ENCODE measurements at places on chromosomes 5 and 9.
A peak's percentile ranks its signal among the peaks of the same experiment; 100 is the strongest.

- no peak for DNase-seq
Observed at GRCh38 chr9:77183581-77183980, 6.2 kb downstream of the VPS13A start.

- no peak for DNase-seq
Observed at GRCh38 chr5:56465769-56466135, 232.6 kb upstream of the ANKRD55 start.

DNA sequence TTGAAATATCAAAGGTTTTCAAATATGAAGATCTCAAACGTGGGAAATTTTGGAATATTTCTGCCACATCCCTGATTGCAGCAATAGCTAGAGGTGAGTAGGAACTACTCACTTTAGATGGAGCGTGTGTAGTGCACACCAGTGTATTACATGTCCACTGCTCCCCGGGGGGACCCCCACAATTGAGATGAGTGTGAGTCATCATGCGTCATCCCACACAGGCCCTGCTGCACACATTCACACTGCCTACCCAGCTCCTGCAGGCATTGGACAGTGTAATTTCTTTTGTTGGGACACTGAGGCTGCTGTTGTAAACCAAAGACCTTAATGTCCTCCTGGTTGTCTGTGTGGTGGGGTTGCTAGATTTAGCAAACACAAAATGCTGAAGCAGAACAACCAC is 280.0 kb downstream of the GAS1 start:
- DNase-seq, result no peak

DNA sequence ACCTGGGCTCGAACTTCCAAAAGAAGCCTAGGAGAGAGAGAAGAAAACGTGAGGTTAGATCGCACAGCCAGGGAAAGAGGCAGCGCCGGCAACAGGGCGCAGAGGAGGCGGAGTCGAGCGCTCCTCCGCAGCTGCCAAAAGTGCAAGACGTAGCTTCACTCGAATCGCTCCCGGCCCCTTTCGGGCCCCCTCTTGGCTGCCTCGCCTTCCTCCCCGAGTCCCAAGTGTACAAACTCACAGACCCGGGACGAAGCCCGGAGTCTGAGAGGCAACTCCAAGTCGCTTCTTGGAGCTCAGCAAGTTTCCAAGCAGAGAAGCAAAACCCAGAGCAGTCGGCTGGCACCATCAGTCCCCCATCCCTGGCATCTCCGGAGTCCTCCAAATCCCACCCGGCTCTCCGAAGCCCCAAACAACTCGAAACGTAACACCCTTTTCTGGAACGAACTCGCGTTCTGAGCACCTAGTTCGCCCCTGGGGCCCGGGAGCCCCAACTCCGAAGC is 1.2 kb downstream of the MIER3 start:
- DNase-seq, result peak; percentile 38

DNA sequence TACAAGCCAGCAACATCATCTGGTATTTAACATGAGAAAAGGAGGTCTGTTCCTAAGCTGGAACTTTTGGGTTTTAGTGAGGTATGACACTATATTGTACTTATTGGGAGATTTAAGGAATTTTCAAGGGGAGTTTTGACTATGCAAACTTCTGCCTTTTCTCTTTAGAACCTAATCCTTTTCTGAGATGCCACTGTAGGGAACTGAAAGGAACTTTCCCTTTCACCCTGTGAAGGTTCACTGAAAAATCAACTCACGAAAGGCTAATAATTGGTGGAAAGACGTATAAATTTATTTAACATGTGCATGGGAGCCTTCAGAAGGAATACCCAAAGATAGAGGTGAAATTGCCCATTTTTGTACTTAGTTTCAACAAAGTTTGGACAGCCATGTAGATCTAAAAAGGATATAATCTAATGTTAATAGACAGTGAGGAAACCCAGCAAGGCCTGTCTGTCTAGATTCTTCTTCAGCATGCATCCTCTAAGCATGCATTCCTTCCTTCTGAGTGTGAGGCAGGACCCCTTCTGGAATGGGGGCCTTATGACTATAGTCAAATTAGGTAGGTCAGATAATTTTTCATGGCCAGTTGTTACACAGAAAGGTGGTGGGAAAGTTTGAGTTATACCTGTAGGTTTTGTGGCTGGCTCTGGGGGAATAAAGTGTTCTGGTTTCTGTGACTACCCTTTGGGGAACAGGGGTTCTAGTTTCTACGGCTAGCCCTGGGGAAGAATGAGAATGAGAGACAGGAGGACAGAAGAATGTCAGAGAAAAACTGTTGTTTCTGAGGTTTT is 200.3 kb downstream of the C9orf152 start:
- DNase-seq, result peak; percentile 17

GRCh38 chr5:31502506-31502905 is 29.4 kb downstream of the DROSHA start:
- DNase-seq, result no peak

DNA sequence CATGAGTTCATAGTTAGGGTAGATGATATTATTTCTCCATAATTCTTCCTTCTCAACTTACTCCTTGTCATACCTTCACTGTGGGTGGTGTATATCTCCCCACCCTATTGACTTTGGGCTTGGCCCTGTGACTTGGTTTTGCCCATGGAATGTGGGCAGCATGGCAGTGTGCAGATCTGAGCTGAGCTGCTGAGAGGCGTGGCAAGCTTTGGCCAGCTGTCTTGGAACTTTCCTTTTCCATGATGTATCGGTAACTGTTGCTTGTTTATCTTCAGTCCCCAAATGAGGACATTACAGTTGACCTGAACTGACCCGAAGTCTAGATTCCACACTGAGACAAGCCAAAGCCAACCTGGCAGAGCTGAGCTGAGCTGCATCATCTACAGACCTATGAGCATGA is 70.4 kb downstream of the RALGPS1 start:
- no peak for DNase-seq

GRCh38 chr9:11275158-11275695 is 662.4 kb upstream of the PTPRD start:
- DNase-seq, result no peak

DNA sequence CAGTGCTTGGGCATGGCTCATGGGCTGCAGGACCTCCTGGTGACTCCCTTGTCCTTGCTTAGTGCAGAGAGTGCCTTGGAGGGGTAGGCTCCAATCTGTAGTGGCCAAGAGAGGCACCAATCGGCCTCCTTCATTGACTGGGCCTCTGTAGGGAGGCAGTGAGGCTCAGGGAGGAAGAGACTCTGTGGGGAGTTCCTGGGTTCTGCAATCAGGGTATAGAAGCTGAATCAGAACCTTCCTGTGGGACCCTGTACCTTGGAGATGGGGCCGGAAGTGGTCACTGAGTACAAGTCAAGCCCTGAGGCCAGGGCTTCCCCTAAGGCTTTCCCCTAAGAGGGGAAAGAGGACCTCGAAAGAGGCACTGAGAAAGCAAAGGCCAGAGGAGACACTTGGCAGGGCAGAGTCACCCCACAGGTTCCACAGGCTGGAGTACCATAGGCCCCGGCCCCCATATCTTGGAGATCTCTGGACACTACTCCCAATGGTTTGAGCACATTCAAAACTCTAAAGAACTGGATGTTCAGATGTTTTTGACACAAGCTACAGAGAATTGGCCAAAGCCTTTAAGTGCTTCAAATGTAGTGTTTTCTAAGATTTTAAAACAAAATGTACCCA is 190.5 kb downstream of the HSPA4 start:
- DNase-seq, result no peak

GRCh38 chr9:128972956-128973355 is 25.5 kb downstream of the NUP188 start:
- DNase-seq, result no peak

DNA sequence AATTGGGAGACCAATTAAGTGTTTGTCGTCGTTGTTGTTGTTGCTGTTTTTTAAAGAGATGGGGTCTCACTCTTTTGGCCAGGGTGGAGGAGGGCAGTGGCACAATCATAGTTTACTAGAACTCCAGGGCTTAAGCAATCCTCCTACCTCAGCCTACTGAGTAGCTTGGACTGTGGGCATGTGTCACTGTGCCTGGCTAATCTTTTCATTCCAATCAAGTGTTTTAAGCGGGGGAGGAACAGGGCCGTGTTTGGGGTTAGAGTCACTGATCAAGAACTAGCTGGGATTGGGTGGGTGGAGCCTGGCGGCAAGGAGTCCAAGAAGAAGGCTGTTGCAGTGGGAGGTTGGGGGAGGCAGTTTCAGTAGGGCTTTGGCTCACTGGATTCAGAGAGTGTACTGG is 13.8 kb downstream of the SNX30 start:
- DNase-seq, result no peak

- DNase-seq, result no peak
Observed at GRCh38 chr5:172544371-172545095, 90.2 kb upstream of the SH3PXD2B start.

DNA sequence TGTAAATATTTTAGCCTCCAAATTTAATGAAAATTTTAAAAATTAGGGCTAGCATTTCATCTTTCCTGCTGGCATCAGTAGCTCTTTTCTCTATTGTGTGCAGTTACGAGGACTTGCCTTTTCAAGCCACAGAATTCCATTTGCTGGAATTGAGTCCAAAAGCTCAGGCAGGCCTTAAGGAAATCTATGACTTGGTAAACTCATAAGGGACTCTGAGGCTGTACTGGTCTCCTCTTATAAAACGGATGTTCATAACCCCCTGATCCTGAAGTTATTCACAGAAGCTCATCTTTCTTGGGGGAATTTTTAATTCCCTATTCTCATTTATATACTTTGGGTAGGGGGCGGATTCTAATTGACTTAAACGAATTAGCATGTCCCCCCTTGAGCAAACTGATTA is 23.4 kb downstream of the ANKRA2 start:
- DNase-seq, result no peak

- DNase-seq, result peak; percentile 46
Observed at GRCh38 chr5:72018143-72018803, 89.0 kb upstream of the MAP1B start.

DNA sequence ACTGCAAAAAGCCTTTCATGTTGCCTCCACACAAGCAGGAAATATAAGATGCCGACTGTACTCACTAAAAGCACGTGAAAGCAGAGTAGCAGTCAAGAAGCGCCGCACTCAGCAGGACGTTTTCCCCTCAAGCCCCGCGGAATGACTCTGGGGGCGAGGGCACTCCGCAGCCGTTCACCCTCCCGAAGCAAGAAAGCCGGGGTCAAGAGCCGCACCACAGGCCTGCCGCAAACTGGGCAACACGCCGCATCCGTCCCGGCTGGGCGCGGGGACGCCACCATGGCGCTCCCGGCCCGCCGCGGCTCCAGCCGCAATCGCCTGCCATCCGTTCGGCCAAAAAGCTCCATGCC is 364 bp downstream of the RPS6 start:
- DNase-seq, result no peak

DNA sequence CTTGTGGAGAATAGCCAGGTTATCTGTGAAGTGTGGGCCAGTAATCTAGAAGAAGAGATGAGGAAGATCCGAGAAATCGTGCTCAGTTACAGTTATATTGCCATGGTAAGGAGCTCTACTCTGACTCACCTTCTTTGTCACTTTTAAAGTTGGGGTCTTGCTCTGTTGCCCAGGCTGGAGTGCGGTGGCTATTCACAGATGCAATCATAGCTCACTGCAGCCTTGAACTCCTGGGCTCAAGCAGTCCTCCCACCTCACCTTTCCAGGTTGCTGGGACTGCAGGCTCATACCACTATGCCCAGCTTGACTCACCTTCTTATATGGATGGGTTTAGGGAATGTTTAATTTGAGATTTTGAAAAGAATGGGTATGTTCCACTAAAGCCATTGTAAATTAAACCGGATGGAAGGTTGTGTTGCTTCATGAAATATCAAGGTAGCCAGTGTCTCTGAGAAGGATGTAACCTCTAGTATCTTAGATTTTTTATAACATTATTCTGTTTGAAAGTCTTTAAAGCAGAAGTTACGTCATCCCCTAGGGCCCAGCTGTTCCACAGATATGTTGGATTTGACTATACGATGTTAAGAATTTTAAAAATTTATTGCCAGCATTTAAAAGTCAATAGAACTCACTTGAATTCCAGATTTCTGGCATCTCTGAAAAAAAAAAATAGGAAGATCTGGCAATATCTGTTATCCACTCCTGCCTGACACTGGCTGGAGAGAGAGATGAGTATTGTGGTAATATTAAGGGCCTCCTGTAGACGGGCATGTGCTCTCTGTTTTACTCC is 5.1 kb downstream of the CNOT8 start:
- no peak for DNase-seq

DNA sequence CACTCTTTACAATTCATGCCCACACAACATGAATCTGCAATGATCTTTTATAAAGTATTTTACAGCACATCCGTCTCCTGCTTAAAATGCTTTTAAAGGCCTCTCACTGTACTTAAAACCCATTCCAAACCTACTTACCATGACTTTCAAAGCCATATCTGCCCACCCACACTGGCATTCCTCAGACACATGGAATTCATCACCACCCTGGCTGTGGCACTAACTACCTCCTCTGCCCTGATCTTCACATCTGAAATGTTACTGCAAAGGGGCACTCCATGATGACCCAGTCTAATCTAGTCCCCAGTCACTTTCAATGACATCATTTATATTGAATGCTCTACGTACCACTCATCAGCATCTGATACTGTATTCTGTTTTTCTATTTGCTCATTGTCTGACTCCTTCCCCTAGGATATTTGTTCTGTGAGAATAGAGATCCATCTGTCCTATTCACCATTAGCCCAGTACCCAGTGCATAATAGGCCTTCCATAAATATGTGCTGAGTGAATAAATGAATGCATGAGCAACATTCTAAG is 193.2 kb upstream of the KIF2A start:
- no peak for DNase-seq

GRCh38 chr9:33620738-33621439 is 96.8 kb downstream of the ANKRD18B start:
- no peak for DNase-seq

GRCh38 chr5:141873933-141874261 is 4.3 kb downstream of the PCDH1 start:
- no peak for DNase-seq

DNA sequence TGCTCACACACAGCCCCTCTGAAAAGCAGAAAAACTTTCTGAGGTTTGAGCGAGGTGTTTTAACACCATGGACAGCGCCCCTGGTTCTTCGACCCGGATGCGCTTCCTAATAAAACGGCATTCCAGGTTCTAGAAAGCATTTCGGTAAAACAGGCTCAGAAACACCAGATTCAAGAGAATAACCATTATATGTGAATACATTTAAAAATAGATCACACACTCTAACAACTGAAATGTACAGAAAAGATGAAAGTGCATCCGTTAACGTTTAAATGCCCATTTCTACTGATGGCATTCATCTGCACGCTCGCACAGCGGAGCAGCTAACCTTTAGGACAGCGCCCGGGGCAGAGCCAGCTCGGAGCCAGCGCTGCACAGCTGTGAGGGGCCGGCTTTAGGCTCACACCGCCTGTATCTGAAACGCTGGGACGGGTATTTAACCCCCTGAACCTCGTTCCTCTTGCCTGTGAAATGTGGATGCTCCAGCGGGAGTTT is 26.3 kb upstream of the TENT4A start:
- no peak for DNase-seq

DNA sequence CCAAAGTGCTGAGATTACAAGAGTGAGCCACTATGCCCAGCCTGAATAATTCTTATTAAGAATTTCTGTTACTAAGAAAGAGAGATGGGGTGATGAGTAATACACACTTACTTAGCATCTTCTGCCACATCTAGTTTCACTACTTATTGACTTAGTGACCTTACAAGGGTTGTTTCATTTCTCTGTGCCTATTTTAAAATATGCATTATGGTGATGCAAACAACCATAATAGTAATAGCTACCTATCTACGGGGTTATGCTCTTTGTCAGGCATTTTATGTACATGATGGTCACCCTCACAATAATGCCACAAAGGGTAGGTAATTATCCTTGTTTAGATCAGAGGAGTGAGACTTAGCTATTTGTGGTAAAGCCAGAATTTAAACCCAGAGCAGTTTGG is 499.0 kb upstream of the SGCD start:
- no peak for DNase-seq
